Neuronal stem cell (in vitro differentiated cells): ENCODE measurements at places on chromosomes 2 and 18.
A peak's percentile ranks its signal among the peaks of the same experiment; 100 is the strongest.

DNA sequence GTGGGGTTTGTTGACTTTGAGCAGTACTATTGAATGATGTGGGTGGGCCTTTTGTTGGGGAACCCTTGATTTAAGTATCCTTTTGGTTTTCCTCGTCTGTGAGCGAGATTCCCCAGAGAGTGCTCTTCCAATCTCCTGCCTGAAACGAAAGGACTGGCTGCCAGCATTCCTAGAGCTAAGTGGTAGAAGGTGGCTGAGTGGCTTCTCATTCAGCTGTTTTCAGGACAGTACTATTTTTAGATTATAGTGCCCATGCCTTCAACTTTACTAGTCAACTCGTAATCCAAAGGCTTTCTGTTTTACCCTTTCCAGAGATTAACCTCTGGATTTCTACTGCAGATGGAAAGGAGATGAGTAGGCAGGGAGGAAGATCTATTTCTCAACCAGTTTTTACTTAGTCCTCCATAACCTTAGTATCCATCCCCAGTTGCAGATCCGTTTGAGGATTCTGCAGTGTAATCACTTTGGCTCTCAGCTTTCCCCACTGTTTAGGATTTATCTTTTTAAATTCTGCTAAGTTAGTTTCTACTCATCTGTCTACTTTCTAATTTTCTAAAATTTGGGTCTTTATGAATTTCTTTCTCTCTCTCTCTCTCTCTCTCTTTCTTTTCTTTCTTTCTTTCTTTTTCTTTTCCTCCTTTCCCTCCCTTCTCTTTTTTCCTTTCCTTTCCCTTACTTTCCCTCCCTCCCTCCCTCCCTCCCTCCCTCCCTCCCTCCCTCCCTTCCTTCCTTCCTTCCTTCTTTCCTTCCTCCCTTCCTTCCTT is 9.2 kb downstream of the SLC4A1AP start:
- no peak overlapping the region for H3K27ac ChIP-seq
- no peaks in the 10 kb centered on the region for H3K4me1 ChIP-seq
- DNase-seq, result no peak
- H3K4me3 ChIP-seq, result no peak overlapping the region

- no peak overlapping the region for H3K27ac ChIP-seq
- H3K27me3 ChIP-seq, result no peaks in the 10 kb centered on the region
- peak overlapping the region; percentile 54 for H3K4me3 ChIP-seq
- no peak for DNase-seq
- H3K4me1 ChIP-seq, result peaks cover 3% of the 10 kb centered on the region
Observed at GRCh38 chr2:130337735-130338325, 4.9 kb upstream of the IMP4 start.

DNA sequence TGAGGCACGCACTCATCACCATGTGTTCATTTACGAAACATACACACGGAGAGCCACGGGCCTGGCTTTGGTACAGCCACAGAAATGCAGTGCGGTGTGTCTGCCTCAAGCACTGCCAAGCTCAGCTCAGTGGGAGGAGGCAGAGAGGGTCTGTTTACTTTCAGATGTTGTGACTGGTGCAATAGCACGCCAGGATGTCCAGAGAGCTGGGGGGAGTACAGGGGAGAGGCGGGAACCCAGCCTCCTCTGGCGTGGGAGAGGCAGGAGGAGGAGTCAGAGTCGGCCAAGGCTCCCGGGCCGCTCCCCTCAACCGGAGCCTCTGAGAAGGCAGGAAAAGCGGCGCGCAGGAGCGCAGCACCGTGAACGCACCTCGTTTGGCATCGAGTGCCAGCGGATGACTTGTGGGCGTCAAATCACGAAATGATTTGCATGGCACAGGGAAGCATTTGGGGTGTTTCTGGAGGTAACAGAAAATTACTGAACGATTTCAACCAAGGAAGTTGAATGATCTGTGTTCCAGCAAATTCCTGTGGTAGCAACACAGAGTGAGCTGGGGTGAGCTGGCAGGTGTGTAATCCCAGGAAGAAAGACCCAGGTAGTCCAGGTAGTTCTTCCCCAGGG is 143.0 kb downstream of the ZNF516 start:
- H3K27ac ChIP-seq, result no peak overlapping the region
- H3K27me3 ChIP-seq, result no peaks in the 10 kb centered on the region
- H3K4me3 ChIP-seq, result no peak overlapping the region
- H3K4me1 ChIP-seq, result peaks cover 3% of the 10 kb centered on the region
- peaks cover 23% of the 10 kb centered on the region for H3K36me3 ChIP-seq
- no peak for DNase-seq

GRCh38 chr2:31078011-31078410 is 60.2 kb downstream of the GALNT14 start:
- H3K4me3 ChIP-seq, result no peak overlapping the region
- H3K36me3 ChIP-seq, result no peaks in the 10 kb centered on the region
- no peak for DNase-seq
- peaks cover 2% of the 10 kb centered on the region for H3K4me1 ChIP-seq
- no peaks in the 10 kb centered on the region for H3K27me3 ChIP-seq
- no peak overlapping the region for H3K27ac ChIP-seq

DNA sequence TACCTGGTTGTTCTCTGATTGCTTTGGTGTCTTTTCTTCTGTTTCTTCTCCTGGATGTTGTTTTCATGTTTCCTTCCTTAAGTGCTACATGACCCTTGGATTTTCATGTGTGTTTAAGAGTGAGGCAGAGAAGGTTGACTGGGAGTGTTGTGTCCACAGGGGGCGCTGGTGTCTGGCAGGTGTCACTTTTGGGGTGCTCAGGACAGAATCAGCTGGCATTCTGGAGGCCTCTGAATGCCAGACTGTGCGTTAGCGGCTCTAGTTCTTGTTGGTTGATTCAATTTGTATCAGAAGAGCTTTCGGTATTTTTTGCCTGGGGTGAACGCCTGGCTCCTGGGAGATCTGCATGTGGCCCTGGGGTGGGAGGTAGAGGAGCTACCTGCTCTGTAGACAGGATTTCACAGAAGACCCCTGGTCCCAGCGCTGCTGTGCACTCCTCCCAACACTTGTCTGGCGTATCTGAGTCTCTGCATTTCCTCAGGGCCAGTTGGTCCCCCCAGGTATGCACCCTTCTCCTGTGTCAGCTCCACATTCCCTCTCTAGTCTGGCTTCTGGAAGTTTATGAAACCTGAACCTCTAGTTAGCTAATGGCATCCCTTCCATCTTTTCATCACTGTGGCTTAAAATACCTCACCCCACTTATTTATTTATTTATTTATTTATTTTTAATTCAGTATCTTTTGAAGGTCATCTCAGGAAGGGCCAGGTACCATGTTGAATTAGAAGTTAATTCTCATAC is 1.1 kb downstream of the GREB1 start:
- peaks cover 2% of the 10 kb centered on the region for H3K36me3 ChIP-seq
- no peak overlapping the region for H3K4me3 ChIP-seq
- no peaks in the 10 kb centered on the region for H3K27me3 ChIP-seq
- H3K4me1 ChIP-seq, result peaks cover 20% of the 10 kb centered on the region
- no peak overlapping the region for H3K27ac ChIP-seq

DNA sequence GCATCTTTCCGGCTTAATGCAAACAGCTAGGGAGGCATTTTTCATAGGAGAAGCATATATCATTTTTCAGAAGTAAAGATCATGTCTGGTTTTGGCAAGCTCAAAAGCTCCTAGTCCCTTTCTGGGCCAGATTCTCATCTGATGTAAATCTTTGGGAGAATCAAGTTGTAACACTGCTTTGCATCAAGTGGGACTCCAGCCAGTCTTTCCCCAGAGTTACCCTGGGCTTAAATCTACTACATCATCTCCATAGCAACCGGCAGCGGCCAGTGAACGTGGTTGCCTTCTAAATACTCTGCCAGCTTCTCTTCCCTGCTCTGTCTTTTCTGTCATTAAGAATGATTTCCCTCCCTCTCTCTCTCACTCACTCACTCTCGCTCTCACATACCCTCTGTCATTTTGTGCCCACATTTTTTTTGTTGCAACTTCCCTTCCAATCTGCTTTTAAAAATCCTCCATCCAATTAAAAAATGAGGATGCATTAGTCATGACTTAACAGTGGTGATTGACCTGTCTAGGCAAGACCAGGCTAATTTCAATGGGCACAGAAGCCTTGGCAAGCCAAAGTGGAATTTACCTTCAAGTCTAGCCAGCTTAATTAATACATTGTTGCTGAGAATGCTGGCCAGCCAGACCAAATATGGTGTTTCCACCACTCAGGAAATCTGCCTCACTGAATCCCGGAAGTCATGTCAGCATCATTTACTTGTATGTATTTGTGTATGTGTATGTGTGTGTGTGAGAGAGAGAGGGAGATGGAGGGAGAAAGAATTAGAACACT is 93.0 kb downstream of the NRP2 start:
- H3K27ac ChIP-seq, result no peak overlapping the region
- no peak for DNase-seq
- H3K4me1 ChIP-seq, result peaks cover 8% of the 10 kb centered on the region
- no peak overlapping the region for H3K4me3 ChIP-seq

- H3K4me3 ChIP-seq, result no peak overlapping the region
- no peak overlapping the region for H3K27ac ChIP-seq
- H3K27me3 ChIP-seq, result no peaks in the 10 kb centered on the region
- DNase-seq, result no peak
- H3K4me1 ChIP-seq, result no peaks in the 10 kb centered on the region
Observed at GRCh38 chr2:43885132-43885632, 46.4 kb downstream of the ABCG8 start.

- H3K4me1 ChIP-seq, result no peaks in the 10 kb centered on the region
- no peak overlapping the region for H3K4me3 ChIP-seq
- DNase-seq, result no peak
- no peak overlapping the region for H3K27ac ChIP-seq
- H3K36me3 ChIP-seq, result no peaks in the 10 kb centered on the region
- H3K27me3 ChIP-seq, result no peaks in the 10 kb centered on the region
Observed at GRCh38 chr2:121238828-121239227, 46.2 kb downstream of the TFCP2L1 start.

- no peak for DNase-seq
- no peak overlapping the region for H3K4me3 ChIP-seq
- H3K36me3 ChIP-seq, result no peaks in the 10 kb centered on the region
- no peak overlapping the region for H3K27ac ChIP-seq
Observed at GRCh38 chr2:173286153-173286809, 68.4 kb upstream of the CDCA7 start.

GRCh38 chr2:108575132-108575966 is 41.1 kb downstream of the LIMS1 start:
- no peak for DNase-seq
- H3K36me3 ChIP-seq, result no peaks in the 10 kb centered on the region
- H3K27ac ChIP-seq, result no peak overlapping the region
- no peak overlapping the region for H3K4me3 ChIP-seq
- no peaks in the 10 kb centered on the region for H3K27me3 ChIP-seq
- H3K4me1 ChIP-seq, result peaks cover 12% of the 10 kb centered on the region

GRCh38 chr2:205769879-205770278 is 87.6 kb downstream of the NRP2 start:
- no peak overlapping the region for H3K27ac ChIP-seq
- peaks cover 1% of the 10 kb centered on the region for H3K4me1 ChIP-seq
- H3K4me3 ChIP-seq, result no peak overlapping the region

DNA sequence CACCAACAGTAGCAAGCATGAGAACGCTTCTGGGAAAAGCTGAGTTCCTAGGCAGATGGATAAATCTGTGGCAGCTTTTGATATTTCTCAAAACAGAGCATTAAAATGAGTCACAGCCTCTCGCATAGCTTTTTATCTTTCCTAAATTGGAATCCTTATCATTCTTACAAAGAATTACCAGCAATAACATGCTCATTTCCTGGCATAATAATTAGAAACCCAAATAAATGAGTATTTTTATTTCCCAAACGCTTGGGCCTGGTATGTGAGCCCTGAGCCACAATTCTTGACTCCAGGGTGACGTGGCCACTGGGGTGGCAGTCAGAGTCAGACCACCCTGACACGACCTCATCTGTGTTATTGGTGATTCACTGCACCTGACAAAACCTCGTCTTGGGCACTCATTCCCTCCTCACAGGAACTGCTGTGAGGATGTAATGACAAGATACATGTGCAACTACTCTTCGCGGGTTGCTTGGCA is 210.7 kb downstream of the ARL4C start:
- no peak overlapping the region for H3K4me3 ChIP-seq
- no peaks in the 10 kb centered on the region for H3K36me3 ChIP-seq
- no peaks in the 10 kb centered on the region for H3K27me3 ChIP-seq
- peaks cover 11% of the 10 kb centered on the region for H3K4me1 ChIP-seq
- H3K27ac ChIP-seq, result no peak overlapping the region

DNA sequence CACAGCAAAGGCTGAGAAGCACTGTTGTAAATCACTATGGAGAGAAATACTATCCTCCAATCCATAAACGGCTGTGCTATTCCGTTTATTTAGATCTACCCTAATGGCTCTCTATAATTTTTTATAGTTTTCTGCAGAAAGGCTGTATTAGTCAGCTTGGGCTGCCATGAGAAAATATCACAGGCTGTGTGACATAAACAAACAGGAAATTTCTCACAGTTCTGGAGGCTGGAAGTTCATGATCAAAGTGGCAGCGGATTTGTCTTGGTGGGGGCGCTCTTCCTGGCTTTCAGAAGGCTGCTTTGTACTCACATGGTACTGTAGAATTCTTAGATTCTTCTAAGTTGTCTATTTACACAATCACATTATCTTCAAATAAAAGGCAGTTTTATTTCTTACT is 44.1 kb downstream of the C1D start:
- H3K27ac ChIP-seq, result no peak overlapping the region
- no peak overlapping the region for H3K4me3 ChIP-seq
- no peak for DNase-seq
- H3K4me1 ChIP-seq, result no peaks in the 10 kb centered on the region
- H3K27me3 ChIP-seq, result no peaks in the 10 kb centered on the region
- H3K36me3 ChIP-seq, result no peaks in the 10 kb centered on the region

- H3K4me1 ChIP-seq, result no peaks in the 10 kb centered on the region
- DNase-seq, result no peak
- H3K27ac ChIP-seq, result peak overlapping the region; percentile 23
Observed at GRCh38 chr2:60352491-60353405, 200.7 kb downstream of the BCL11A start.

DNA sequence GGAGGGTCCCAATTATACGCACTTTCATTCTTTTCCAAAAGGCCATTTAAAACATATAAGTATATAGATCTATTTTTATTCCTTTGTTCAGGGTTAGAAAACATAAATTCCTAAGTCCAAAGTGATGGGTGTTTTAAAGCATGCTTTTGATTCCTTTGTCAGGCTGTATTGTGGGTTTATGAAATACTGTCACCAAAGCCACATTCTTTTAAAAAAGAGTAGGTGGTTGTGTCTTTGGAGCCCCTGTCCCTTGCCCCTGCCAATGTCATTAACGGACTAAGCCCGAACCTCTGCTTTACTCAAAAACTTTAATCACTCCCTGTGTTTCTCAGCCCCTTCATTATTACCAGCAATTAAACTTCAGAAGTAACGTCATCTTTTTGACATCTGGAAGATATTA is 104.9 kb upstream of the APCDD1 start:
- H3K36me3 ChIP-seq, result no peaks in the 10 kb centered on the region
- H3K4me3 ChIP-seq, result no peak overlapping the region
- no peaks in the 10 kb centered on the region for H3K4me1 ChIP-seq

GRCh38 chr18:62833494-62833893 is 118.2 kb downstream of the PHLPP1 start:
- no peak overlapping the region for H3K4me3 ChIP-seq
- H3K27me3 ChIP-seq, result no peaks in the 10 kb centered on the region
- peaks cover 14% of the 10 kb centered on the region for H3K36me3 ChIP-seq
- no peak for DNase-seq

GRCh38 chr2:150228936-150229335 is 258.5 kb downstream of the RND3 start:
- H3K27ac ChIP-seq, result no peak overlapping the region
- H3K36me3 ChIP-seq, result no peaks in the 10 kb centered on the region
- DNase-seq, result no peak
- no peaks in the 10 kb centered on the region for H3K4me1 ChIP-seq
- H3K4me3 ChIP-seq, result no peak overlapping the region

GRCh38 chr2:75560768-75561565 is at the start of gene EVA1A:
Gene EVA1A (minus strand): TSS chr2:75560939. CDS start chr2:75518140, 42,799 bp downstream.
- DNase-seq, result peak; percentile 52
- peaks cover 8% of the 10 kb centered on the region for H3K4me1 ChIP-seq
- peak within 1 kb of the TSS; percentile 91 for H3K4me3 ChIP-seq
